Large intestine (tissue), 12 donors: ENCODE measurements at places on chromosomes 7 and 10. TPM values are rescaled to one million over a fixed set of nuclear protein-coding genes. Genes with fewer than 3 reads are reported as not detected.

OR2AE1 gene
- polyA plus RNA-seq: 0.13 TPM

CHAT gene
- polyA plus RNA-seq: 0.96 TPM

IFIT2 gene
- 3.7 TPM for polyA plus RNA-seq

LRRTM3 gene
- 1.4 TPM for polyA plus RNA-seq

DDIT4 gene
- polyA plus RNA-seq: 47.2 TPM

GNAT3 gene
- polyA plus RNA-seq: 0.57 TPM

FKBP6 gene
- polyA plus RNA-seq: 0.04 TPM

AKR1C2 gene
- 10.2 TPM for polyA plus RNA-seq

DNA sequence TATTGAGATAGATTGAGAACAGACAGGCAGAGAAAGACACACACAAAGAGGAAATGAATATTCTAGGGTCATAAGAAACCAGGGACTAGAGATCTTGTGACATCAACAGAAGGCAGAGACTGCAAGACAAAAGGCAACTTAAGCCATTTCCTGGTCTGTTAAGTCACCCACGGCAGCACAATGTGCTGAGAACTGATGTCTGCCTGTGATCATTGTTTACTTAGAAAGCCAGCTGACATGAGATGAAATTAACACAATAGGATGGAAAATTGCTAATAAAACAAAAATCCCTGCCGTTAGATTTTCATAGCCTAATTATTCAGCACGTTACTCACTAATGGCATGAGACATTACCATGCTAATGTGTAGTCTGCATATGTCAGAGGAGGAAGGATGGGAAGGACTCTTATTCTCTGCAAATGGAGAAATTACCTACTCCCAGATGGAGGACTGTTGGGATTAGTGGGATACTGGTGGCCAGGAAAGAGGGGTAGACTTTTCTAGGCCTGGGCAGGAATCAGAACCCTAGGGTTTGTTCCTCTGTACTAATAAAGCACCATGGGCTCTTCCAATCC is 191.3 kb upstream of the PODXL start:
- DNase-seq: no peak
- H3K27me3 ChIP-seq: no peaks in the 10 kb centered on the region
- no peaks in the 10 kb centered on the region for H3K4me1 ChIP-seq
- H3K4me3 ChIP-seq: no peak overlapping the region

DNA sequence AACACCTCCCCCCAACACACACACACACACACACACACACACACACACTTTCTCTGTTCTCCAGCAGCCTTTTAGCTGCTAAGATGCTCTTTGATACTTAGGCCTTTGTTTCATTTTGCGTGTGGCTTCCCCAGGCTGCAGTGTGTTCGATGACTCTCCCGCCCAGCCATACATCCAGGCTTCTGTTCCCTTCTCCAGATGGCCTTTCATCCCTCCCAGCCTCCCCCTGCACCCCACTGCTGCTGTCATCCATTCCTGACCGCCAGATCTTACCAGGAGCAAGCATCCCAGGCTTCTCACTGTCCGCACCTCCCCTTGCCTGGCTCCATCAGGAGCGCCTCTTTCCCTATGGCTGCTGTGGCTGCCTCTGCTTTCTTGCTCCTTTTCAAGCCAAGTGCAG is 77.8 kb upstream of the PPIF start:
- peak overlapping the region; percentile 24 for H3K27ac ChIP-seq
- peaks cover 22% of the 10 kb centered on the region for H3K36me3 ChIP-seq
- DNase-seq: no peak
- H3K4me1 ChIP-seq: peaks cover 13% of the 10 kb centered on the region
- H3K27me3 ChIP-seq: no peaks in the 10 kb centered on the region

GRCh38 chr10:33801705-33802104 is 467.2 kb upstream of the NRP1 start:
- no peak for DNase-seq
- H3K27ac ChIP-seq: no peak overlapping the region
- no peaks in the 10 kb centered on the region for H3K36me3 ChIP-seq

DNA sequence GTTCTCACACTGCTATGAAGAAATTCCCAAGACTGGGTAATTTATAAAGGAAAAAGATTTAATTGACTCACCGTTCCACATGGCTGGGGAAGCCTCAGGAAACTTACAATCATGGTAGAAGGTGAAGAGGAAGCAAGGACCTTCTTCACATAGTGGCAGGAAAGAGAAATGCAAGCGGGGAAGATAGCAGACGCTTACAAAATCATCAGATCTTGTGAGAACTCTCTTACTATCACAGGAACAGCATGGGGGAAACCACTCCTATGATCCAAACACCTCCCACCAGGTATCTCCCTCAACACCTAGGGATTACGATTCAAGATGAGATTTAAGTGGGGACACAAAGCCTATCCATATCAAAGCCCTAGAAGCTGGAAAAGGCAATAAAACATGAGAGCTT is 130.8 kb downstream of the MDFIC start:
- H3K4me3 ChIP-seq: no peak overlapping the region
- H3K36me3 ChIP-seq: no peaks in the 10 kb centered on the region
- no peaks in the 10 kb centered on the region for H3K27me3 ChIP-seq
- H3K4me1 ChIP-seq: no peaks in the 10 kb centered on the region
- no peak overlapping the region for H3K27ac ChIP-seq
- DNase-seq: no peak

DNA sequence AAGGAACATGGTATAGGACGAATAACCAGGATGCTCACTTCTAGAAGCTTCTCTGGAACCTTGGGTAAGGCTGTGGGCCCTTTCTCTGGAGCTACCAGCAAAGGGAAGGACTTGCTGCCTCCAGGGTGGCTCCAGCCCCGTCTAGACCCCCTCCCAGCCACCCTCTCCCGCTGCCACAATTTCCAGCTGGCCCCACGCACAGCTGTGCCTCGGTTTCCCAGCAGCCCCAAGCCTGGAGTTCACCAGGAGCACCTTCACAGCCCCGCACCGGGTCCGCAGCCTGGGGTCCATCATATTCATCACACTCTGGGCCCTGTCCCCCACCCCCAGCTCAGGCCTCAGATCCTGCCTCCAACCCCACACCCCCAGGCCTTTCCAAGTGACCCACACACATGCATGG is 35.6 kb upstream of the GTF2IRD1 start:
- no peaks in the 10 kb centered on the region for H3K36me3 ChIP-seq
- no peaks in the 10 kb centered on the region for H3K4me1 ChIP-seq
- H3K27ac ChIP-seq: no peak overlapping the region
- DNase-seq: no peak
- no peaks in the 10 kb centered on the region for H3K27me3 ChIP-seq

DNA sequence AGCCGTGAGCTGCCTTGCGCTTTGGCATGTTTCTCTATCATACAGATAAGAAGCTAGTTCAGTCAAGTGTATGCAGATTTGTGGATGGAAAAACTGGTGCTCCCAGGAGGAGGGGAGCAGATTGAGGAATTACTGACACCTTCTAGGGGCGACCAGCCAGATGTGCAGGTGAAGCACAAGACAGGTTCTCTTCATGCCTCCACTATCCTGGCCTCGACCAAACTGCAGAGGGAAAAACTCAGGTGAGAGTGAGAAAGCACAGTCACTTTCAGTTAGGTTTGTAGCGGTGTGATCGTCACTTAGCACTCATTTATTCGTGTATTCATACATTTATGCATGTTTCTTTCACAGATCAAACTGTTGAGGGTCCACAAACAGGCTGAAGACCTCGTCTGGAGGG is 600 bp upstream of the DBNL start:
- peak overlapping the region; percentile 81 for H3K27ac ChIP-seq
- H3K4me3 ChIP-seq: peak overlapping the region; percentile 88
- H3K4me1 ChIP-seq: peaks cover 13% of the 10 kb centered on the region
- DNase-seq: no peak

DNA sequence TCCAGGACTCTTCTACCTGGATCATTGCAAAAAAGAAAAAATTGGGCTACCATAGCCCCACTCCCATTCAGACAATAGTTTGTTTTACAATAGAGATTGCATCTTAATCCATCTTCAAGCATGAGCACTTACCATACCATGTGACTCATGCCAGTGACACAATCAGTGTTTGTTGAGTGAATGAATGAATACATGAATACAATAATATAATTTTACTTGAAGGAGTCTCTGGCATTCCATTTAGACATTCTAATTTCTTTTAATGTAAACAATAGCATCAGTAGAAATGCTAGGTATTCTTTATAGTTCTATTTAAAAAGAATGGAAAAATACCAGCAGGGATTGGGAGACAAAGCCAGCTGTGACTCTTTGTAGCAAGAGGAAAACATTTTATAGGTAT is 141.6 kb upstream of the AKR1E2 start:
- no peaks in the 10 kb centered on the region for H3K36me3 ChIP-seq
- peaks cover under 1% of the 10 kb centered on the region for H3K4me1 ChIP-seq
- H3K27ac ChIP-seq: no peak overlapping the region

DNA sequence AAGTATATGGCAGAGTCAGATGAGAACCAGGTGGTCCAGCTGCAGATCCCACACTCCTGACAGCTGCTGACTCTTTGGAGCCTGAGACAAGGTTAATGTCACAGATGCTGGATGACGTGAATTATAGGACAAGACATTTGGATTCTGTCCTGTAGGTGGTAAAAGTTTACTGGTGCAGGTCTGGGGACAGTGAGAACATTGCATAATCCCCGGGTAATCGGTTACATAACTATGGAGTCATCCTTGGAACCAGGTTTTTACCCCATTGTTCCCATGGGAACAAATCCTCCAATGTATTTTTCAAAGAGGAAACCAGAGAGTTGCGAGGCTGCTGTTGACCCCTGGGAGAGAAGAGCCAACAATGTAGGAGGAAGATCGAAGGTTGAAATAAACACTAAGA is 27.5 kb upstream of the ZCCHC24 start:
- no peaks in the 10 kb centered on the region for H3K27me3 ChIP-seq
- no peak overlapping the region for H3K4me3 ChIP-seq
- H3K27ac ChIP-seq: no peak overlapping the region
- peak; percentile 17 for DNase-seq
- no peaks in the 10 kb centered on the region for H3K36me3 ChIP-seq

GRCh38 chr7:24819916-24820689 is 62.8 kb upstream of the GSDME start:
- no peak overlapping the region for H3K4me3 ChIP-seq
- DNase-seq: peak; percentile 82
- peaks cover 17% of the 10 kb centered on the region for H3K36me3 ChIP-seq
- H3K27me3 ChIP-seq: no peaks in the 10 kb centered on the region

DNA sequence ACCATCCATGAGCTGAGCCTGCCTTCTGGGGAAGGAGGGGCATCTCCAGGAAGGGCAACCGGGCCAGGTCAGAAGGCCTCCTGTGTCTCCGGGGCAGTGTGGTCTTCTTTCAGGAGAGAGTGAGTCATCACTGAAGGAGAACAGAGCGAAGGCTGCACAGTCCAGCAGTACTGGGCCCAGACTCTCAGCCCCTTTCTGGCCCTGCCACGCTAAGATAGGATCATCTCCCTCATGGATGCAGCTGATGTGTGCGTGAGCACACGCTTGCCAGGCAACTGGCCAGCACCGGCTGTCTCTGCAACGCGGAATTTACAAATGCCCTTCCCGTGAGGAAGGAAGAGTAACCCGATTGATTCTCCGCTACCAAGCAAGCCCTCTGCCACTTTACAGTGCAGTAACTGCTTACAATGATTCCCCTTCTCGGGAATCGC is 328.2 kb downstream of the TNS3 start:
- no peaks in the 10 kb centered on the region for H3K36me3 ChIP-seq
- H3K4me3 ChIP-seq: peak overlapping the region; percentile 57
- peak overlapping the region; percentile 24 for H3K27ac ChIP-seq
- H3K27me3 ChIP-seq: no peaks in the 10 kb centered on the region
- DNase-seq: peak; percentile 78
- peaks cover 7% of the 10 kb centered on the region for H3K4me1 ChIP-seq

DNA sequence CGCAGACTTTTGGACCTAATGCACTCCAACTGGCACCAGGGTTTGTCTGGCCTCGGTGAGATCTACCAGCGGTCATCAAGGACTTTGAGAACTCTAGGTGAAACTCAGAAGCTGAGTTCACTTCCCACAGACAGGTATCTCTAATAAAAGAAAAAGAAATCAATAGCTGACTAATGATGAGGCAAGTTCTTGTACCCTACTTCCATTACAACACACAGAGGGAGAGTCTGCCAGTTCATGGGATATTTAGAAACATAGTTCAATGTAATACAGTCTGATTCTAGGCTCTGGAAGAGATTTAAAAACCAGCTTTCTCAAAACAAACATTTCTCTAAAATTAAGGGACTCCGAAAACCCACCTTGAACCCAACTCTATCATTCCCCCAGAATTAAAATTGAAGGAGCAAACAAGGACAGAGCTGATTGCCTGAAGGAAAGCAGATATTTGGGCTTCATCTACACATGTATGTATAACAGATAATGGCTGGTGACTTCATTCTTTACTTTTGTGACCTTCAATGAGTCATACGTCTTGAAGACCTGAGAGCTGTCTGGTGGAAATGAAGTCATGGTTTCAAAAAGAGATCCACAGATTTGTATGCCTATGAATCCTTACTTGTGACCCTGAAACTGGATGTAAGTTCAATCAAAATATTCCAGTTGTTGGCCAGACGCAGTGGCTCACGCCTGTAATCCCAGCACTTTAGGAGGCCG is 2.7 kb upstream of the PNLIPRP1 start:
- DNase-seq: no peak
- H3K4me3 ChIP-seq: no peak overlapping the region
- no peak overlapping the region for H3K27ac ChIP-seq

DNA sequence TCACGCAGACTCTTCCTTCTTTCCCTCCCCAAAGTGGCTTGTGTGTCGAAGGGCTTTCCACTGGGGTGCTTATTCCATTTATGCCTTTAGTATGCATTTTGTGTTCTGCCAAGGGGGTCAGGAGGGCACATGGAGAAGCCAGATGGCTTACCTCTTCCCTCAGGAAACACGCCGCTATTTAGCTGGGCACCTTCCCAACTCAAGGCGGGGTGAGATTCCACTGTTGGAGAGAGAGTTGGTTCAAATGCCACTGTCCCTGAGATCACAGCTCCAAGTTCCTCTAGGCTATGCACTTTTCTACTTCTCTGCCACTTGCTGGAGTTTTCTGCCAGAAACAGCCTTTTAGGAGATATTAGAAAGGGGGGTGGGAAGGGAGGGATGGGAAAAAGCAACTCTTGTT is 1091.8 kb downstream of the LRMDA start:
- no peak overlapping the region for H3K27ac ChIP-seq
- no peaks in the 10 kb centered on the region for H3K4me1 ChIP-seq
- H3K4me3 ChIP-seq: no peak overlapping the region
- H3K36me3 ChIP-seq: no peaks in the 10 kb centered on the region

- no peak overlapping the region for H3K27ac ChIP-seq
- H3K36me3 ChIP-seq: no peaks in the 10 kb centered on the region
- no peak for DNase-seq
- no peak overlapping the region for H3K4me3 ChIP-seq
- peaks cover 3% of the 10 kb centered on the region for H3K4me1 ChIP-seq
These were observed 3.0 kb upstream of the CALHM3 start for GRCh38 chr10:103481974-103482531.

- H3K4me3 ChIP-seq: no peak overlapping the region
- H3K36me3 ChIP-seq: no peaks in the 10 kb centered on the region
- peaks cover 91% of the 10 kb centered on the region for H3K27me3 ChIP-seq
- H3K4me1 ChIP-seq: no peaks in the 10 kb centered on the region
- no peak overlapping the region for H3K27ac ChIP-seq
These were observed 60.4 kb downstream of the PAX2 start for GRCh38 chr10:100805543-100806355.
